Neural progenitor cell (in vitro differentiated cells): ENCODE measurements at places on chromosomes 4 and X. TPM values are rescaled to one million over a fixed set of nuclear protein-coding genes. Genes with fewer than 3 reads are reported as not detected.

- DNase-seq, result peak; percentile 74
- no peak within 1 kb of the TSS for H3K27ac ChIP-seq
- peak within 1 kb of the TSS; percentile 56 for H3K4me3 ChIP-seq
- H3K27me3 ChIP-seq, result peaks cover 34% of the 10 kb centered on the region
- no peaks in the 10 kb centered on the region for H3K4me1 ChIP-seq
Observed at GRCh38 chr4:73836373-73837279, at the start of gene CXCL6. Gene CXCL6, plus strand, starts transcription at chr4:73836678. Its CDS starts 73 bp downstream, at chr4:73836751.

GRCh38 chrX:2272337-2272736, 228.4 kb downstream of the DHRSX start:
- H3K4me1 ChIP-seq, result peaks cover 20% of the 10 kb centered on the region
- no peaks in the 10 kb centered on the region for H3K36me3 ChIP-seq
- peak overlapping the region; percentile 92 for H3K27ac ChIP-seq
- DNase-seq, result peak; percentile 89
- H3K27me3 ChIP-seq, result no peaks in the 10 kb centered on the region

HSD17B13 gene
- 0.31 and 0.60 TPM in 2 replicates for total RNA-seq

MFAP3L gene
- total RNA-seq, result 30.7 and 35.5 TPM in 2 replicates

DNA sequence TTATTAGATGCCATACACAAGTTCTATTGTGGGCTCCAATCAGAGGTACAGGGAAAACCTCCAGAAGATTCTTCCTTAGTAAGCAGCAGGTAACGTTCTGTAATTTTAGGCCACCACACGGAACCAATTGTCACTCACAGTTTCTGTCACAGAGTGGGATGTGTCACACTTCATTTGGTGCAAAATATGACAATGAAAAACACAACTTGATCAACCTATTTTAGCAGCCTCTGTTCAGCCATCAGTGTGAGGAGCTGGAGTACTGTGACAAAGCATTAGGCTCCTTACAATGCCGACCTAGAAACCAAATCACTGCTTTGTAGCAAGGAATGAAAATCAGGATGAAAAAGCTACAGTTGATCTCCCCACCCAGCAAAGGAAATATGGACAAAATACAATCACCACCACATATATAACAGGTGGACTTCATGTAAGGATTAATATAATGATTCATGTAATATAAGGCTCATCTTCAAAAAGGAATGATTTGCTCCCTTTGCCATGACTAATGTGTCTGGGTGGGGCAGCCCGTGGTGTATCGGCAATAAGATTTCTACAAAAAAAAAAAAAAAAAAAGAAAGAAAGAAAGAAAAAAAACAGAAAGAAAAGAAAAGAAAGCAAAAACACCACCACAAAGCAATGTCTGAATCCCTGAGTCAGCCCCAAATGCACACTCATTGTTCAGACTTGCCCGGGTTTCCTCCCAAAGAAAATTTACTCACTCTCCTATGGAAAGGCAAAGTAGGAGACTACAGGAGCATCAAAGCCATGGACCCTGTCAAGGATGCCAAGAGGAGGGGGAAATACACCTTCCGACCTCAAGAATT, 36.0 kb downstream of the SLC9A7 start:
- no peak overlapping the region for H3K4me3 ChIP-seq
- H3K4me1 ChIP-seq, result no peaks in the 10 kb centered on the region
- H3K36me3 ChIP-seq, result no peaks in the 10 kb centered on the region
- H3K27me3 ChIP-seq, result no peaks in the 10 kb centered on the region
- H3K27ac ChIP-seq, result no peak overlapping the region
- no peak for DNase-seq

- no peaks in the 10 kb centered on the region for H3K27me3 ChIP-seq
- H3K4me1 ChIP-seq, result no peaks in the 10 kb centered on the region
- no peak for DNase-seq
Observed at GRCh38 chr4:146252969-146253611, 38.8 kb downstream of the REELD1 start.

CFAP47 gene
- total RNA-seq, result 0.13 and 0.15 TPM in 2 replicates

GRCh38 chr4:4991541-4992099, 27.6 kb downstream of the CYTL1 start:
- no peak for DNase-seq
- peaks cover 5% of the 10 kb centered on the region for H3K27me3 ChIP-seq
- H3K4me3 ChIP-seq, result no peak overlapping the region
- H3K4me1 ChIP-seq, result no peaks in the 10 kb centered on the region

DNA sequence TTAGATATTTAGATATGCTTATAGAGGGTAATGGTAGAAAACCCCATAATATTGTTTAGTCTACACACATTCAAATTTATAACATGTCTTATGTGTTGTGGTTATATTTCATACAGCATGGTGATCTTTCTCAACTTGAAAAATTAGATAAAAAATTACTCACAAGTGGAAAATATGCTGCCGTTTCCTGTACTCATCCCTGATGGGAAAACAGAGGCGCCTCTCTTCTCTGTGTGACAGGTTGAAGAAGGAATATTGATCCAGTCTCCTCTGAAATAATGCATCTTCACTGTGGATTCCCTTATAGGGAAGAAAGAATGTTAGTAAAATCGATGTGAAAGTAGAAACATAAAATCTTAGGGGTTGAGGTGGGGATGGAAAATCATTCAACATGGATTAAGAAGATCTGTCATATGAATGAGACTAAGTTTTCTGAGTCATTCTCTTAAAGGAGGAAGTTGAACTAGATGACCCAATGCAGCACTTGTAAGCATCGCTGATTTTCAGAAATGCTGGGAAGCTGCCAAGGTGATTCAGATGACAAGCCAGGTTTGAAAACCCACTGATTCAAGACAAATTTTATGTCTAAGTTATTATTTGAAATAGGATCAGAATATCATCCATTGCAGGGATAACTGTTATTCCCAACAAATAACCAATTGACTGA, 70.7 kb downstream of the ANKRD50 start:
- H3K4me1 ChIP-seq, result peaks cover 38% of the 10 kb centered on the region
- H3K27me3 ChIP-seq, result no peaks in the 10 kb centered on the region
- H3K27ac ChIP-seq, result no peak overlapping the region
- no peak for DNase-seq

GRCh38 chrX:68939868-68940267, 111.0 kb downstream of the EFNB1 start:
- no peaks in the 10 kb centered on the region for H3K27me3 ChIP-seq
- no peak for DNase-seq
- no peak overlapping the region for H3K27ac ChIP-seq
- no peaks in the 10 kb centered on the region for H3K4me1 ChIP-seq
- no peaks in the 10 kb centered on the region for H3K36me3 ChIP-seq

USP17L30 gene
- not detected in 2 replicates for total RNA-seq

DNA sequence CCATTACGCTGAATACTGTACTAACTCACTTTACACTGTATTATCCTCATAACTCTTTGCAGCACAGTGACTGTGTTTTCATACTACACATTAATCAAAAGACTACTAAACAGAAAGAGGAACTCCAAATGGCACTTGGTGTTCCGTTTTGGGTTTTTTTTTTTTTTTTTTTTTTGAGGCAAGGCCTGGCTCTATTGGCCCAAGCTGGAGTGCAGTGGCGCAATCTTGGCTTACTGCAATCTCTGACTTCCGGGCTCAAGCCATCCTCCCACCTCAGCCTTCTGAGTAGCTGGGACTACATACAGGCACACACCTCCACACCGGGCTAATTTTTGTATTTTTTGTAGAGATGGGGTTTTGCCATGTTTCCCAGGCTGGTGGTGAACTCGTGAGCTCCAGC, 10.7 kb downstream of the KLHL8 start:
- no peaks in the 10 kb centered on the region for H3K27me3 ChIP-seq
- H3K4me3 ChIP-seq, result no peak overlapping the region
- H3K36me3 ChIP-seq, result no peaks in the 10 kb centered on the region
- H3K4me1 ChIP-seq, result no peaks in the 10 kb centered on the region
- no peak for DNase-seq

GRCh38 chr4:26028793-26029567, 115.0 kb downstream of the SMIM20 start:
- peaks cover 35% of the 10 kb centered on the region for H3K27me3 ChIP-seq
- H3K27ac ChIP-seq, result no peak overlapping the region
- no peaks in the 10 kb centered on the region for H3K36me3 ChIP-seq
- peak overlapping the region; percentile 22 for H3K4me3 ChIP-seq
- peaks cover 8% of the 10 kb centered on the region for H3K4me1 ChIP-seq

GRCh38 chr4:93654211-93654610, 174.3 kb upstream of the ATOH1 start:
- no peak for DNase-seq
- no peaks in the 10 kb centered on the region for H3K36me3 ChIP-seq
- peaks cover 23% of the 10 kb centered on the region for H3K4me1 ChIP-seq
- H3K27ac ChIP-seq, result no peak overlapping the region

DNA sequence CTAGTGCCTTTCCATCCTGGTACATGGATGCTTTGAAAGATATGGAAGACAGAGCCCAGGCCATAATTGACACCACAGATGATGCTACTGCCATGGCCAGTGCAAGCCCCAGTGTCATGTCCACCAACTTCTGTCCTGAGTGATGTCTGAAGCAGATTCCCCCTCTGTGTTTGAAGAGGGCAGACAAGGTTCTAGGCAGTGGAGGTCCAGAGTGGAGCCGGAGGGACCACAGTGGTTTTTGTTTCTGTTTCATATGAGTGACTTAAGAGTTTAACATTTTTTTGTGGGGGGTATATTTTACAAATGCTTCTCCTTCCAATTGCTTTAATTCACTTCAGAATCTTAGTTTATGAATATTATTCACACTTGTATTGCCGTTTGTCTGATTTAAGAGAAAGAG, 6.0 kb upstream of the MAGEC1 start:
- no peaks in the 10 kb centered on the region for H3K27me3 ChIP-seq
- no peak overlapping the region for H3K4me3 ChIP-seq
- no peaks in the 10 kb centered on the region for H3K36me3 ChIP-seq
- DNase-seq, result no peak
- H3K27ac ChIP-seq, result no peak overlapping the region

DNA sequence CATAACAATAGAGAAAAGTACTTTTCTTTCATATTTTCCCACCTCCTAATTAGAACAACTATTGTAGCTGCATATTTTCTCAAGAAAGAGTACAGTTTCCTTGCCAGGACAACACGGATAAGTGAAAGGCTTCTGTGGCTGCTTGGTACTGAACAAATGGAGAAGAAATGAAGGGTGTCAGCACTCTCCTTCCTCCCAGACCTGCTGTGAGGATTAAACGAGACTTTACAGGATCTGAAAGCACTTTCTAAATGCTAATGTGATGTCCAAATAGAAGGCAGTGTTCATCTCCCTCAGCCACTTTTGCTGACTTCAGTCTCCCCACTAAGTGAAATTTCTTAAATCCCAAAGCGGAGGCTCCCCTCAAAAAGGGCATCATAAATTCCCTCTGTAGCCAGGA, 13.9 kb downstream of the NIPAL1 start:
- H3K4me3 ChIP-seq, result peak overlapping the region; percentile 16
- H3K4me1 ChIP-seq, result peaks cover 15% of the 10 kb centered on the region
- no peaks in the 10 kb centered on the region for H3K36me3 ChIP-seq
- H3K27me3 ChIP-seq, result no peaks in the 10 kb centered on the region

IL13RA2 gene
- not detected in 2 replicates for total RNA-seq

GRCh38 chr4:59920416-59920815, 1279.7 kb upstream of the ADGRL3 start:
- DNase-seq, result peak; percentile 51
- no peak overlapping the region for H3K27ac ChIP-seq
- peaks cover 11% of the 10 kb centered on the region for H3K4me1 ChIP-seq
- no peaks in the 10 kb centered on the region for H3K27me3 ChIP-seq

- H3K4me1 ChIP-seq, result no peaks in the 10 kb centered on the region
- no peak overlapping the region for H3K4me3 ChIP-seq
- H3K36me3 ChIP-seq, result no peaks in the 10 kb centered on the region
- no peak overlapping the region for H3K27ac ChIP-seq
- DNase-seq, result no peak
Observed at GRCh38 chr4:85611661-85612060, 136.7 kb downstream of the ARHGAP24 start.

DNA sequence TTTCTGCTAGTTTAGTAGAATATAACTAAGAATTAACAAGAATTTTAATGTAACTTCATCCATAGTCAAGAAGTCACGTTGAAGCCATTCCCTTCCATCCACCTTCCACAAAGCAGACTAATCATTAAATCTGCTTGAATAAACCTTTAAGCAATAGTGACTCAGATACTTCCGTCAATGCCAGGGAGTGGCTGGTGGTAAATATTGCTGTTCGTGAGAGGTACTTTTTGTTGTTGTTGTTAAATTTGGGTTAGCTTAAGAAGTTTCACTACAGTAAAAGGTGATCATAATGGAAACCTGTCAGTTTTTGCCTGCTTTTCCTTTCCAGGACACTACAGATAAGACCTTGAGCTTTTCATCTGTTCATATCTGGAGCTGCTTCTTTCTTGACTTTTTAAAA, 316.3 kb downstream of the TMA16 start:
- H3K27ac ChIP-seq, result no peak overlapping the region
- no peaks in the 10 kb centered on the region for H3K36me3 ChIP-seq
- H3K4me3 ChIP-seq, result no peak overlapping the region
- H3K27me3 ChIP-seq, result no peaks in the 10 kb centered on the region
- no peaks in the 10 kb centered on the region for H3K4me1 ChIP-seq

DNA sequence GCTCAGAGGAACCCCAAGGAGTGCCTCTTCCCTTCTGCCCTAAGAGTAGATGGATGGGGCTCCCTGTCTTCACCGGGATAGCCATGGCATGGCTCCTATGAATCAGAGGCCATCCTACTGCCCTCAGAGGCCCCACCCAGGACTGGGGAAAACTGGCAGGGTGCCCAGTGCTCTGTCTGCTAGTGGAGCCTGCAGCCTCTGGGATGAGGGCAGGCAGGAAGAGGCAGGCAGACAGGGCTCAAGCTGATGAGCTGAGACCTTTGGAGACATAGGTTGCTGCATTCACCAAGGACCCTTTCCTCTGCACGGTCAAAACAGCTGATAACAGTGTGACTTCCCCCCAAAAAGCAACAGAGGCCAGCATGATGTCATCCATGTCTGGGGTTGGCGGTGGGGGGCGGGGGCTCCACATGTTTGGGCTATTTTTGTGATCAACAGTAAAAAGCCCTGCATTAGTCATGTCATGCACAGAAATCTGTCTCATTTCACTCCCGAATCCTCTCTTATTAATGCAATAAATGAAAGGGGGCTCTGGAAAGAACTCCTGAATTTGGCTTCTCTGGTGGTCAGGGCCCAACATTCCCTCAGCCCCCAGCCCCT, 207.6 kb upstream of the MAMLD1 start:
- H3K27me3 ChIP-seq, result no peaks in the 10 kb centered on the region
- H3K4me3 ChIP-seq, result no peak overlapping the region
